H9 (cell line): ENCODE measurements at places on chromosomes 4 and X. TPM values are rescaled to one million over a fixed set of nuclear protein-coding genes. Genes with fewer than 3 reads are reported as not detected.

GRCh38 chr4:39642885-39643552 is 4.4 kb upstream of the SMIM14 start:
- DNase-seq: no peak

DNA sequence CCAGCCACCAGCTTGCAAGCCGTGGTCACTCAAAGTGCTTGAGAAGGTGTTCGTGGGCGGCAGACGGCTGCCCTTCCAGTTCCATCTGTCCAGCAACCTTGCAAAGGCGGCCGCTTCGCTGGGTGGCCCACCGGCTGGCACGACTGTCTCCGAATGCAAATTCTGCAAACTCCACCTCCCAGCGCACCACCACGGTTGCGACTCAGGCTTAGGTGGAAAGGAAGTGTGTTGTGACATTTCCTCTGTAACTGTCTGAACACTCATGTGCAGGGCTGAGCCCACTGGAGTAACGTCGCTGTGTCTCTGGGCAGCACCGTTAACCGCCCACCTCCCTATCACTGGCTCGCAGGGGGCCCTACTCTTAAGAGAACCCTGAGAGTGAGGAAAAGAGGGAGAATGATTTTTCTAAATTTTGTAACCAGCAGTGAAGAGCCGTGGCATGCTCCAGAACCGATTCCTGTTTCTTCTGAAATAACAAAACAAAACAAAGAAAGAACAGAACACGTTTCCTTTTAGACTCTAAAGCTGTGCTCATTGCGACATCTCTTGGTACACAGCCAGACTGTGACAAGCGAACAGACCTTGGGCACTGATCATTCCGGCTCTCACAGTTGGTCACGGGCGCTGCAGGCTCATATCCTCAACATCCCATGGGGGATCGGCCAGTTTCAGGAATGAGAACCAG is at the start of gene P2RY8:
P2RY8 (minus strand) TSS at position 155 of the 685 bp plus-strand sequence. CDS start 70,627 bp downstream, outside the sequence.
- DNase-seq: no peak

DNA sequence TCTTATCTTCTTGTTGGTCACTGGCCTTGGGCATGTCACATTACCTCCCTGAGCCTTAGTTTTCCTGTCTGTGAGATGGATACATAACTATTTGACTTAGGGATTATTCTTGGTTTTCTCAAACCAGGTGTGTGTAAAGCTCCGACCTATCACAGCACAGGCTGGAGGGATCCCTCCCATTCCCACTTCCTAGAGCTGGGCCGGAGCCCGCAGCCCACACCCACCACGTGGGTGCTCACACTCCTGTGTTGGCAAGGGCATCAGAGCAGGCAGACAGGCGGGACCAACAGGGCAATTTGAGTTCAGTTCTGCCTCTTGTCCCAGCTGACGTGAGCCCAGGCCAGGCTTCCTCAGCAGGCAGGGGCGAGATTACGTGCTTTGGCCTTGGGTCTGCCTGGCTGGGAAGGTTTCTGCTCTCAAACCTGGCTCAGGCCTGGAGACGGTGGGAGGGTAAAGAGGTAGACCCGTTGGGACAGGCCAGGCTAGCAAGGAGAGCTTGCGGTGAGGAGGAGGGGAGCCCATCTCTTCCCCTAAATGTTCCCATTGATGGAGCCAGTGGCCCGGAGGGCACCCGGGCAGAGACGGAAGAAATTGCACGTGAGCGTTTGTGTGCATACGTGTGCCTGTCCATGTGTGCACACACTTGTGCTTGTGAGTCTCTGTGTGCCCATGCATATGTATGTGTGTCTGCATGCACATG is 734 bp upstream of the SH3TC1 start:
- no peak for DNase-seq

GRCh38 chrX:40290517-40290916 is 192.8 kb upstream of the BCOR start:
- DNase-seq: no peak

DNA sequence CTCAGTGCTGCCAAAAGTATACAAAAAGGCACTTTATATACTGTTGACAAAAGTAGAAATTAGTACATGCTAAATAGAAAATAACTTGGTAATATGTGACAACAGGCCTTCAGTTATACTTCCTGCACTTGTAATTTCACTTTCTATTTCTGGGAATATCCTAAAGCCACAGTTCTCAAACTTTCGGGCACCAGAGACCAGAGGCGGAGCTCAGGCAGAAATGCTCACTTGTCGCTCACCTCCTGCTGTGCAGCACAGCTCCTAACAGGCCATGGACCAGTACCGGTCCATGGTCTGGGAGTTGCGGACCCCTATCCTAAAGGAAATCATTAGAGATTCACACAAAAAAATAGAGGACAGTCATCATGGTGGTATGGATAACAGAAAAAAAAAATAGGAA is 25.7 kb downstream of the ACSL4 start:
- DNase-seq: no peak

DNA sequence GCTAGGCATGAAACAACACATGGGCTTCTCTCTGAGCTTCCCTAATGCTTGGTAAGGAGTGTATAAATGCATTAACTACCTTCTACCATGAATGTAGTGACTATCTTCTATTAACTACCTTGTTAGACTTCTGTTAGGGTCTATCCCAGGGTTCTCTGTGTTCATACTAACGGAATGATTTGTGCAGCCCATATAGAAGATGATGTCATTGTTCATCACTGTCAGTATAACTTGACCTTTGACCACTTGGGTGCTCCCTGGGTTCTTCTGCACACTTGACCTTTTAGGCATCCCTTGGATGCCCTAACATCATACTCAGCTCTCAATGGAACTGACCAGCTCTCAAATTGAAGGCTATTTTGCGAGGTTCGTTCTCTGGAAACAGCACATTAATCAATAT is 30.8 kb upstream of the CT47C1 start:
- DNase-seq: no peak

GRCh38 chr4:137425281-137425680 is 107.0 kb downstream of the PCDH18 start:
- DNase-seq: no peak

DNA sequence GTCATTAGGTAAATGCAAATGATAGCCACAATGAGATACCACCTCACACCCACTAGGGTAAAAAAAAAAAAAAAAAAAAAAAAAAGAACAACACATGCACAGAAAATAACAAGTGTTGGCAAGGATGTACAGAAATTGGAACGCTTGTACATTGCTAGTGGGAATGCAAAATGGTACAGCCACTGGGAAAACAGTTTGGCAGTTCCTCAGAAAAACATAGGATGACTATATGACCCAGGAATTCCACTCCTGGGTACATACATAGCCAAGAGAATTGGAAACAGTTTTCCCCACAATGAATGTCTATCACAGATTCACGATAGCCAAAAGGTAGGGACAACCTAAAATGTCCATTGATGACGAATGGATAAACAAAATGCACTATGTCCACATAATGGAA is 161.3 kb upstream of the MAMLD1 start:
- DNase-seq: no peak

- no peak for DNase-seq
These were observed 20.9 kb upstream of the XPNPEP2 start for GRCh38 chrX:129717892-129718291.

DNA sequence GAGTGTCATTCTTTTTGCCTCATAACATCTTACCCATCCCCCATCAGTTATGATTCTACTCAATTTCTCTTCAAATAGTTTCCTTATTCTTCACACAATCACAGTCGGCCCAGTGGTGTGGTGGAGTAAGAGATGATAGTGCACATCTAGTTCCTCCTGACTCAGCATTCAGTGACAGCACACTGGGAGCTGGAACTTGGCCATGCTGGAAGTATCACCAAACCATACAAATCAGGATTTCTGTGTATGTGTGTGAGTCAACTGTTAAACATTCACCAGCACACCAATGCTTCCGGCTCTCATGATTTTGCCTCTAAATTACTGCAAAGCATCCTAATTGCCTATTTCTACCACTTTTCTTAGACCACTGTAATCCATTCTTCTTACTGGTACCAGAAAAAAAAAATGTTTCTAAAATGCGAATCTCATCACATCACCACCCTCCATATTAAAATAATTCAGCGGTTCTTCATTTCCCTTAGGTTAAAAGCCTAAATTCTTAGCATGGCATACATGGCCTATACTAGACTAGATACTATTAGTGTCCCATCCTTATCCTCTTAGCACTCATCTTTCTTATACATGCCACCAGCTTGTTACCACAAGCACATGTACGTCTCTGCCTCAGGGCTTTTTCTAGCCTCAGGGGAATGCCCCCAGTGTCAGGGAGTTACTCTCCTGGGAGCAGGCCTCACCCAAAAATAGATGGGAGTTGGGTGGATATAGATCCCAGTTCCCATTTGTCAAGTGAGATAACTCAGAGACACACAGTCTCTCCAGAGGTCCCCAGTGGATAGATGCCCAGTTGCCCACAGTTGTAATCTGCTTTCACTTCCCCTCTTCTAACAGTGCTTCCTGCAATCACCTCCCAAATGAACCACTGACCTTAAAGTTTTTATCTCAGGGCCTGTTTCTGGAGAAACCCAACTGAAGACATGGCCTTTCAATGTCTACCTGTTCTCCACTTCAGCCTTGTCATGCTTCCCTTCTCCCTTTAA is 49.2 kb upstream of the DDX53 start:
- no peak for DNase-seq

The GALNTL6 gene
- 0.22 TPM in 1 of 2 replicates, not detected in the other for total RNA-seq

The TBC1D9 gene
- total RNA-seq: 0.63 and 0.86 TPM in 2 replicates

The SH2D1A gene
- total RNA-seq: not detected in 2 replicates

The NLRP2B gene
- total RNA-seq: not detected in 2 replicates

The CITED1 gene
- total RNA-seq: 1.1 and 1.8 TPM in 2 replicates
